Foreskin fibroblast (primary cell): ENCODE measurements at places on chromosomes 1 and 21.

DNA sequence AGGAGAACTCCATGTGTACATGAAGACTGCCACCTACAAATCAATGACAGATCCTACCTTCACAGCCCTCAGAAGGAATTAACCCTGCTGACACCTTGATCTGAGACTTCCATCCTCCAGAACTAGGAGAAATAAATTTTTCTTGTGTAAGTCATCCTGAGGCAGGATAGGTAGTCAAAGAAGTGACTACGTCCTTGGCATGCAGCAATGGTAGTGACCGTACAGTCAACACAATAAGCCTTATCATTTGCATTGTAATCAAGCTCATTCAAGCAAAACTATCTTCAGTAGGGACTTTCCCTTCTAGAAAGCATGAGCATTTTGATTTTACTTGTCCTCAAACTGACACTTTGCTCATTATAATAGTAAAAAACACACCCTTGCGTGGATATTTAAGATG is 64.0 kb upstream of the KCNK1 start:
- no peak for DNase-seq

GRCh38 chr1:98048751-98049325 is 128.0 kb upstream of the DPYD start:
- DNase-seq = no peak

DNA sequence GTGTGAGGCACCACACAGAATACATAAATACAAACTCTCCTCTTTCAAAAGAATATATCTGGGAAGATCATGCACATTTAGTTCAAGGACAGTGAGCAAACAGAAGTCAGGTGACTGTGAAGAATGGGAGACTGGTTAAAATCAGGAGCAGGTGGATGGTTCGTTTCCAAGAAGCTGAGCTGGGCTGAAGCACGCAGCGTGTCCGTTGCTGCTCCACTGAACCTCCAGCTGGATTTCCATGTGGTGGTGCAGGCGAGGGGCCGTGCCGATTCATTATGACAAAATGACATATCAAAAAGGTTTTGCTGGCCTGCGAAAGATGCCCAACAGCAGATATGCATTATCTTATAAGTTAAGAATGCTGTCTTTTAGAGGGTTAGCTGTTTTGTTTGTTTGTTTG is 66.0 kb downstream of the OLIG1 start:
- DNase-seq = no peak

DNA sequence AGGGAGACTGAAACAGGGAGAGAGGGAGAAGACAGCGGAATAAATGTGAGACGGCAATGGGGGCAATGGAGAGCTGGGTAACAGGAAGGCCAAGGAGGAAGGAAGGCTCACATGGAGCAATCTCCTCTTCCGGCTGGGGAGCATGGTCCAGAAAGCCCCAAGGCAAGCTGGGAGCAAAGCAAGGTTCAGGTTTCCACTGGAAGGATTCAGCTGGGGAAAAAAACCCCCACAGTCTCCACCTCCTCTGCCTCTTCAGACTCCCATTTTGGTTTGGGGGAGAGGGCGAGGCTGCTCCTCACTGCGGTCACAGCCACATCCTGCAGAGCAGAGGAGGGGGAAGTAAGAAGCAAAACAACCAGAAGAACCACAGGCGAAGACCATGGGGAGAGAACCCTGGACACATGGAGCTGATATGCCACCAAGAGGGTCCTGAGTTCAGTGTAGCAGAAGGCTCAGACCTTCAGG is 650 bp downstream of the TNFAIP8L2 start:
- DNase-seq = no peak

- no peak for DNase-seq
Observed at GRCh38 chr1:27623327-27624212, 11.4 kb downstream of the FGR start.

GRCh38 chr21:31354604-31355443 is 10.8 kb upstream of the TIAM1 start:
- DNase-seq = peak; percentile 86

DNA sequence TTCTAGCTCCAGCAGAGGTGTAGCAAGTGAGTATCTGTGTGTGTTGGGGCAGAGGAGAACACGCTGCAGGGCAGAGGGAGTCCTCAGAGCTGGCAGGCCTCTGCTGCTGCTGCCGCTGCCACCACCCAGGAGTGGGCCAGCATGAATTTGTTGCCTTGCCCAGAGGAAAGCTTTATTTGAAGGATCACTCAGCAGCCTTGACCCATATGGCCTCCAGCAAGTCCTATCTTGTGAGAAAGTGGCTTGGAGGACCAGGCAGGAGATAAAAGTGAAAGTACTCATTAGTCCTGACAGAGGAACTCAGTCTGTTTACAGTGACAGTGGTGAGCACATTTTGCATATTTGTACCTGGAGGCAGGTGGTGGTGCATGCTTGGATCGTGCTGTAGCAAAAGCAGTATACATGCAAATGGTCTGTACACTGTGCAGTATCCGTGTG is 3.1 kb downstream of the TRAF5 start:
- no peak for DNase-seq

DNA sequence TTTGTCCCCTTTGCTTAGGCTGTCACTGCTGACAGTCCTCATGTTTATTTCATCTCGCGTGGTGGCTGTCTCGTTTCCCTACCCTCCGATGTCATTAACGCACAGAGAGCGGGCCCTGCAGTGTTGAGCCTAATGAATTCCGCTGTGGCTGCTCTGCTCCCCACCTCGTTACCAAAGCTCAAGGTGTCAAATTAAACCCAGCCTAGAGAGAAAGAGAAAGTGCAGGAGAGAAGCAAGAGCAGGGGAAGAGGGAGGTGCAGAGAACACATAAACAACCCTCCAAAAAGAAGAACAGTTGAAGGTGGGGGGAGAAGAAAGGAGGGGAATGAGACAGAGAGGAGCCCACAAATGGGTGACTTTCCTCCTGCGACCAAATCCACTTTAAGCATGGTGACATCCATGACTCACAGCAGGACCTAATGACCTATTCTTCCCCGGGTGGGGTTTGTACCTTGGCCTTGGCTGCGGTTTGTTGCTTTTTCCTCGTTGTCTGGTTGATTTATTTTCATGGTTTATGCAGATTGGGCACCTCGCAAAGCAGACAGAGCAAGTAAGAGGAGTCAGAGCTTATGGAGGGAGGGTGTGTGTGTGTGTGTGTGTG is 92.5 kb downstream of the PBX1 start:
- DNase-seq = peak; percentile 41

GRCh38 chr1:15526021-15526489 is 593 bp upstream of the DNAJC16 start:
- no peak for DNase-seq

- no peak for DNase-seq
Observed at GRCh38 chr1:18743233-18743632, 112.6 kb downstream of the PAX7 start.

- no peak for DNase-seq
Observed at GRCh38 chr21:41854426-41854995, 24.6 kb downstream of the PRDM15 start.

GRCh38 chr1:27755865-27756264 is 17.2 kb upstream of the STX12 start:
- no peak for DNase-seq

- DNase-seq = no peak
Observed at GRCh38 chr1:152646656-152647055, 16.5 kb upstream of the LCE2D start.

DNA sequence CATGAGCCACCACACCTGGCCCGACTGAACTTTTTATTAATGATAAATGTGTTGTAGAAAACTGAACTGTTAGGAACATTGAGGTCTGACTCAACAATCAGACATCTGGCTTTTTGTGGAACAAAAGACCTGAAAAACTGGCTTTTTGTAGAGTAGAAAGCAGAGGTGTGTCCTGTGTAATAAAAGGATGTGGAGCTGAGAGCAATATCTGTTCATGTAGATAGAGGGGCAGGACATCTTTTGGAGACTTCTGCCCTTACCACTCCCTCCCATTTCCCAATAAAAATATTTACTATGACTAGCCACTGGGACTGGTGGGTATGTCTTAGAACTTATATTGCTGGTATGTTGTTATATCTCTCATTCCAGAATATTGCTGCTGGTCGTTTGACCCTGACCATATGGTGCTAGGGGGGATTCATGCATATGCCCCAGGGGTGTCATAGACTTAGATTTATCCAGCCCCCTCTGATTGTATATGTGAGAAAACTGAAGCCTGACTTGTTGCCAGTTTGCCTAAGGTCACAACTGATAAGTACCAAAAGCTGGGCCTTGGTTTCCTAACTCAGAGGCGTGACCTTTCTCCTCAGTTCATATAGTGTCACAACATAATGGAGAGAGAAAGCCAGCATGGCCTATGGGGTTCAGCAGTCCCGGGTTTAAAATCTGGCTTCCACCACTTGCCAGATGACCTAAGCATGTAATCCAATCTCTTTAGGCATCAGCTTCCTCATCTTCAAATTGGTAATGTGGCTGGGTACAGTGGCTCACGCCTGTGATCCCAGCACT is 33.5 kb upstream of the PIGV start:
- DNase-seq = no peak

DNA sequence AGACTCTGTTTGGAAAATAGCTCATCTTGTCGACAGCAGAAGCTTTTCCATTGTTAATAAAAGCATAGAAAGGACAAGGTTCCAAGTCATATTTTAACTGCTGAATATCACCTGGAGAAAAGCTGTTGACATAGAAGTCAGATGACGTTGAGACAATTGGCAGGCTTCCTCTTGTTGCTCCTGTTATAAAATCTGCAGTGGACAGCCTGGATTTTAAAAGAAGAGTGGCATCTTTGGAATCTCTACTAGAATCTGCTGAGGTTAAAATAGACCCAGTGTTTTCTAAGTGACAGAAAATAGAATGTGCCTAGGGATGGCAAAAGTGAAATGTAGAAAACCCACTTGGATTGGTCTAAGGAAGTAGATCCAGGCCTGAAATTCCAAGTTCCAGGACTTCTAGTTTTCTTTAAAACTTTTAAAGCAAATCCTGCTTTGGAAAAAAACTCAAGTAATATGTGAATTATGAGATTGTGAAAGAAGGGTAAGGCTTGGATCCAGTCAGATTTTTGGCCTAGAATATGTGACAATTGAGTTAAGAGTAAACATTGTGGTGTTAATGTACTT is 53.6 kb upstream of the NEXN start:
- peak; percentile 36 for DNase-seq

DNA sequence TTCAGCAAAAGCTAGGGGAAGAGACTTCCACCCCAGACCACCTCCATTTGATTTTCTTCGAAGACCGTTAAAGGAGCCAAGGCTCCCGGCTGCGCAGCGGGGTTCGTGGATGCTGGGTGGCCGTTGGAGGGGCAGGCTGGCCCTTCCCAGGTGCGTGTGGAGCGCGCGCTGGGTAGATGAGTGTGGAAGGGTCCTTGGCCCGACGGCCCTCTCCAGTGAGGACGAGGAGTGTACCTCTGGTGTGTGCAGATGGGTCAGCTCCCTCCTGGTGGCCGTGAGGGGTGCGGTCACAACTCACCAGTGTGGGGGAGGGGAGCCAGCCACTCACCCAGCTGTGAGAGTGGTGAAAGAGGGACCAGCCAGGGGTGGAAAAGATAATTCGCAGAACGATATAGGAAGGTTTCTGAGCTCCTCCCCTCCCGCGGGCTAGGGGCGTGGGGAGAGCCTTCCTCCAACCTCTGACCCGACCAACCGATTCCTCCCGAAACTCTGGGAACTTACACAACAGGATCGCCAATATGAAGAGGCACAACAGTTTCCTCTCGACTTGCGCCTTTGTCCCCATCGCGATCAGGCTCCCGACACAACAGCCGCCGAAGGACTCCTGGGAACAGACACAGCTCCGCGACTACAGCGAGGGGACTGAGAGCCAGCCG is at the start of gene F11R:
Gene F11R, minus strand, starts transcription at position 644 of the 656 bp plus-strand sequence. Its CDS starts 79 bp downstream, at position 565.
- DNase-seq = no peak

- DNase-seq = no peak
Observed at GRCh38 chr1:119593805-119594204, 54.3 kb downstream of the ZNF697 start.

- peak; percentile 94 for DNase-seq
Observed at GRCh38 chr1:168470901-168471431, 72.8 kb downstream of the XCL2 start.

GRCh38 chr1:1088801-1089680 is 14.9 kb upstream of the RNF223 start:
- no peak for DNase-seq

DNA sequence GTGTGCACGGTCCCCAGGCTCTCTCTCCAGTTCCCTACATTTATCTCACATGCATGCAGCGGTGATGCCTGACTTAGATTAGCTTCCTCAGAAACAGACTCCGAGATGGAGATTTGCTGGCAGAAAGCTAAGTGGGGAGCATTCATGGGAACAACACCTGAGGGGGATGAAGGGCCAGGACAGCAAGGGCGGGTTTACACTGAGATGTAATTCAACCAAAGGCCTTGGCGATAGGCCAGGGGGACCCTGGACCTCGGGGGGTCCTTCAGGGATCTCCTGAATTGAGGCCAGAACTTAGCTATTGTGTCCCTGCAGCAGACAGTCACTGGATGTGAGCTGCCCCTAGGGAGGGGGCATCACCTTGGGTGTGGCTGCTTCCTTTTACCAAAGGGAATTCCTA is 246.1 kb upstream of the CSF3R start:
- no peak for DNase-seq

GRCh38 chr1:12616709-12617373 is 1.2 kb downstream of the DHRS3 start:
- no peak for DNase-seq

- DNase-seq = no peak
Observed at GRCh38 chr1:88216441-88216840, 467.6 kb upstream of the PKN2 start.

GRCh38 chr1:226686440-226687425 is 52.3 kb downstream of the ITPKB start:
- DNase-seq = no peak

- DNase-seq = no peak
Observed at GRCh38 chr1:247060771-247061170, 17.8 kb downstream of the ZNF670 start.

- no peak for DNase-seq
Observed at GRCh38 chr1:197787623-197788536, 12.6 kb upstream of the DENND1B start.

GRCh38 chr1:223496883-223497282 is 103.7 kb downstream of the CCDC185 start:
- no peak for DNase-seq

GRCh38 chr1:32920833-32921232 is 19.6 kb upstream of the TMEM54 start:
- no peak for DNase-seq

- DNase-seq = no peak
Observed at GRCh38 chr21:44425895-44426662, 29.2 kb upstream of the LRRC3 start.

DNA sequence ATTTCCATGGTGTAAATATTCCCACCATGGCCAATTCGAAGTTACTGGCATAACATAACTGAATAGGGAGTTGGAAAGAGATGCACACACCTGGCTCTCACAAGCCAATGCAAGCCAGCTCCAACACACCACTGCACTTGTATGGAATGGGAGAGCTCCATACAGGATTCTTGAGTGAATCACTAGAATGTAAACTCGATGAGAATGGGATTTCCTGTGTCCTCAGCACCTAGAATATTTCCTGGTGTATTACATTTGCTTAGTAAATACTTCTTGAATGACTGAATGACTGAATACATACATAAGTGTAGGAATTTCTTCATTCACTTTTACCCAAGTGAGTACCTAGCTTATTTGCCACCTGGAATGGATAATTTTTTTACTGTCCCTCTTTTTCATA is 16.2 kb upstream of the PPIE start:
- DNase-seq = peak; percentile 20

- DNase-seq = no peak
Observed at GRCh38 chr1:161510477-161510876, 5.2 kb downstream of the FCGR2A start.

- DNase-seq = no peak
Observed at GRCh38 chr1:6420454-6421042, 829 bp upstream of the HES2 start.
